ENCODE measurements at places on chromosomes 6 and 20. TPM values are rescaled to one million over a fixed set of nuclear protein-coding genes. Genes with fewer than 3 reads are reported as not detected.

The SLC13A3 gene
- 3.7 TPM for total RNA-seq

The TRIM15 gene
- not detected for total RNA-seq

The RAMACL gene
- total RNA-seq, result 6.4 TPM

The DNMT3B gene
- 1.9 TPM for total RNA-seq

GRCh38 chr20:22490287-22491193 is 93.8 kb downstream of the FOXA2 start:
- no peak for DNase-seq

DNA sequence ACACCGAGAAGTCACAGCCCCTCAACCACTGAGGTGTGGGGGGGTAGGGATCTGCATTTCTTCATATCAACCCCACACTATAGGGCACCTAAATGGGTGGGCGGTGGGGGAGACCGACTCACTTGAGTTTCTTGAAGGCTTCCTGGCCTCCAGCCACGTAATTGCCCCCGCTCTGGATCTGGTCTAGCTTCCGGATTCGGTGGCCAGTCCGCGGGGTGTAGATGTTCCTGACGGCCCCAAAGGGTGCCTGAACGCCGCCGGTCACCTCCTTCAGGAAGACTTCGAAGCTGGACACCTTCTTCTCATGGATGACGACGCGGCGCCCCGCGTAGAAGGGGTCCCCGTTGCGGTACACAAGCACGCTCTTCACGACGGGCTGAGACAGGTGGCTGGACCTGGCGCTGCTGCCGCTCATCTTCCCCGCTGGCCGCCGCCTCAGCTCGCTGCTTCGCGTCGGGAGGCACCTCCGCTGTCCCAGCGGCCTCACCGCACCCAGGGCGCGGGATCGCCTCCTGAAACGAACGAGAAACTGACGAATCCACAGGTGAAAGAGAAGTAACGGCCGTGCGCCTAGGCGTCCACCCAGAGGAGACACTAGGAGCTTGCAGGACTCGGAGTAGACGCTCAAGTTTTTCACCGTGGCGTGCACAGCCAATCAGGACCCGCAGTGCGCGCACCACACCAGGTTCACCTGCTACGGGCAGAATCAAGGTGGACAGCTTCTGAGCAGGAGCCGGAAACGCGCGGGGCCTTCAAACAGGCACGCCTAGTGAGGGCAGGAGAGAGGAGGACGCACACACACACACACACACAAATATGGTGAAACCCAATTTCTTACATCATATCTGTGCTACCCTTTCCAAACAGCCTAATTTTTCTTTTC is at the start of gene DCDC2:
Gene DCDC2, minus strand, starts transcription at position 724 of the 883 bp plus-strand sequence. Its CDS starts 309 bp downstream, at position 415.
- DNase-seq, result peak; percentile 79

DNA sequence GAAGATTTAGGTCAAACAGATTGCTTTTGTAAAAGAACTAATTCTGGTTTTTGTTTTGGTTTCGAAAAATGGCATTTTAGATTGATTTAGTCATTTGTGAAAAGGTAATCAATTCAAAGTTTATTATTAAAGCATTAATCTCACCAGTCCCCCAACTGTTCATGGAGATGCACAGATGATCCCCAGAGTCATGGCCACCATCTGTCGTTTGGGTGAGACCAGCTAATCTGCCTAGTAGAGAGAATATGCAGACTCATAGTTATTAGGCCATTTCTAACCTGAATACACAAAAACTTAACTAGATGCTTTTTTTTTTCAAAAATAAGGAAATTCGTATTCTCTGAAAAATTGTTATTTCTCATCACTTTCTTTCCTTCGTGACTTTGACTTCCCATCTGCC is 58.1 kb downstream of the C6orf58 start:
- DNase-seq, result no peak

DNA sequence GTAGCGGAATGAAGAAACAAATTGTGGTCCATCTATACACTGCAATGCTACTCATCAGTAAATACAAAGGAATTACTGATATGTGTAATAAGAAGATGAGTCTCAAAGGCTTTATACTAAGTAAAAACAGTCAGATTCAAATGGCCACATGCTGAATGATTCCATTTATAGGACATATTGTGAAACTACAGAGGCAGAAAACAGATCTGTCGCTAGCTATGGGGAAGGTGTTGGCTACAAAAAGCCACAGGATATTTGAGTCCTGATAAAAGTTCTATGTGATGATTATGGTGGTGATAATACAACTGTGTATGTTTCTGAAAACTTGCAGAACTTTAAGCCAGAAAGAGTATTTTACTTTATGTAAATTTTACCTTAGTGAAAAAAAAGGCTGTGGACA is 313.2 kb downstream of the HDGFL1 start:
- DNase-seq, result no peak

All from aorta (tissue), 5 donors.